ENCODE measurements at places on chromosomes 2 and 18. TPM values are rescaled to one million over a fixed set of nuclear protein-coding genes. Genes with fewer than 3 reads are reported as not detected.

The SCN3A gene
- 1.1 TPM for polyA plus RNA-seq

The HOXD11 gene
- polyA plus RNA-seq, result not detected

The GPR75 gene
- polyA plus RNA-seq, result 0.98 TPM

The POTEJ gene
- not detected for polyA plus RNA-seq

The GCG gene
- polyA plus RNA-seq, result not detected
